ENCODE measurements at places on chromosomes 6 and 20.

GRCh38 chr6:132399376-132400074, 1.8 kb downstream of the MOXD1 start:
- peak; percentile 24 for DNase-seq

- DNase-seq: no peak
Measured at GRCh38 chr6:115681978-115682775, 378.5 kb downstream of the FRK start.

DNA sequence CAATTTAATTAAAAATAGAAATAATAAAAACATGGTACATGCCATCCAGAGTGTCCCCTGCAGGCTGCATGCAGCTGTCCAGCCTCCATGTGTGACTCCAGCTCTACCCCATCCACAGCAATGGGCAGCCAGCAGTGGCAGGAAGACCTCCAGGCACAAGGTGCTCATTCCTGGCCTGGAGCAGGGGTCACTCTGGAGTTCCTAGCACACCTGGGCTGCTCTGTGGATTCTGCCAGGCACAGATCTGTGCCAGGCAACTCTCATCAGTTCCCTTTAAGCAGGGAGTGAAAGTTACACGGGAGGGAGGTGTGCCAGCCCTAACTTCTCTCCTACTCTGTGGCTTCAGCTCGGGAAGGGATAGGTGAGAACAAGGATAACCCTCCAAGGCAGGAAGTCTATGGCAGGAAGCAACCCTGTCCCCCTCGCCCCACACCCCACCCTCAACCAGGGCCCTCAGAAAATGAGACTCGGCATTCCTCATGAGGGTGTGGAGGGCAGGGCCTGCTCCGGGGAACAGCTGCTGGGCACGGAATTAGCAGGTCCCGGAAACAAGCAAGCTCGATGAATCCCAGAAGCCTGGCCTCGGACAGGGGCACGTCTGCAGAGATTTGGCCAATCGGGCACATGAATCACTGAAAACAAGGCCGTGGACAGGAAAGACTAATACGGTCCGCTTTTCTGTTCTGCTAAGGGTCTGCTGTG, 10.0 kb downstream of the JPH2 start:
- DNase-seq: no peak

DNA sequence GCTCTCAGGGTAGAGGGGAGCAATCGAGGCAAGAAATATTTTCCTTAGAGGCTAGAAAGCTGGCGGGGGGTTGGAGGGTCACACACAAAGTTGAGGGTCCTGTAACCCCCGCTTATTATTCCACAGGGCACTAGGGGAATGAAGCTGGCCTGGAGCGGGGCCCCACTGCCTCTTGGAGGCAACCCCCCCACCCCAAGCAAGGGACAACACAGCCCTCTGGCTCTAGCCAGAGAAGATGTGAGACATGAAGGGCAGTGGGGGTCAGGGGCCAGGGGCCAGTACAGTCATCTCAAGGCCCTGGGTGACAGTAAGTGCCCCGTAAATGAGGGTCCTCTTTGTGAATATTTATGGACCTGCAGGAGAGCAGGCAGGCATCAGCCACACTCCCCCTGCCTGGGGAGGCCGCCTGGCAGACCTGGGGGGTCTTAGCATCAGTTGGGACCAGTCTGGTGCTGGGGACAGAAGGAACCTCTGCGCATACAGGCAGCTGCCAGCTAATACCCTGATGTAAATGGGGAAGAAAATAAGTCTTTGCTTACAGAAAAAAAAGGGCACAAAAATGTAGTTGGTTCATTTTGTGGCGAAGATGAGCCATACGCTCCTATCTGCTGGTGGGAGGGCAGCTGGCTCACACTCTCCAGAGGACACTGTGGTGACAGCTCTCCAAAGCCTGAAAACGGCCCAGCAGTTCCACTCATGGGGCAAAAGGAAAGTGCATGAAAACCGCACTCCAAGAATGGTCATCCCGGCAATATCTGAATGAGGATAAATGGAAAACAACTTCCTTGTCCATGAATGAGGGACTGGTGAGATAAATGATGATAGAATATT, 21.9 kb downstream of the SPATA2 start:
- DNase-seq: no peak

DNA sequence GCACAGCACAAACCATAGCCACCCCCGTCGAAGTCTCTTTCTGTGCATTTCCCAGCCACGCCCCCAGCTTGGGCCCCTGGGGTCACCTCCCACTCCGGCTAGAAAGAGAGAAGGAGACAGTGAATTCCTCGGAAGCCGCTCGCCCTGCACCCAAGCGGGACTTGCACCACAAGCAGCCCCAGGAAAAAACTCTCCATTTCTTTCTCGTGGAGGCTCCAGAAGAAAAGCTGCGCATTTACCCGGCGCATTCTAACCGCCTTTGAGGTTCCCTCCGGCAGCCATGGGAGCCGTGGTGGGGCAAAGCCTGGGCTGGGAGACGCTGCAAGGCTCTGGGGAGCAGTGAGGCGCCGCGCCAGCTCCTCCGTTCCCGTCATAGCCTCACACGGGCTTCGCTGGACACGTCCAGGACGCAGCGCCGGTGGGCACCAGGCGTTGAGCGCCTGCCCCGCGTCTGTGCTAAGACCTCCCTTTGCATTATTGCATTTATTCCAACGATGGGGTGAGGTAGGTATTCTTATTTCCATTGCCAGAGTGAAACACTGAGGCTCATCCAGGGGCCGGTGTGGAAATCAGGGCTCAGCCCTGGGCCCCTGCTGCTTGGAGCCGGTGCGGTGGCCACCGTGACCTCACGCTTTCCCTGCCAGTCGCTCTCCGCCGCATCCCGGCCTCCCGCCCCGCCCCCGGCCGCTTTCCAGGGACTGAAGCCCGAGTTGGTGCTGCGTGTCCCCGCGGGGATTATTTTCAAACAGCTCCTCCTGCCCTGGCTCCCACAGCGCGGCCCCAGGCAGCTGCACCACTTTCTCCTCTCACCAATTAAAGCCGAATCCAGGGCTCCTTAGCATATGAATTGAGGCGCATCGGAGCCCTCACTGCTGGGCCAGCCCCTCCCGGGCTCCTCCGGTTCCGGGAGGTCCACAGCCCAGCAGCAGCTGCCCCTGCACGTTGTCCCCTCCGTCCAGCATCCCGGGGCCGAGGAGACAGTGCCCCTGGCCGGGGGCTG, 148.3 kb upstream of the AFDN start:
- no peak for DNase-seq

GRCh38 chr6:36657942-36658544, 20.5 kb upstream of the CDKN1A start:
- no peak for DNase-seq
